ENCODE measurements at places on chromosomes 12 and 14.

GRCh38 chr14:78710963-78711362 is 540.8 kb downstream of the NRXN3 start:
- no peak for DNase-seq

GRCh38 chr12:19154686-19155085 is 25.2 kb downstream of the PLEKHA5 start:
- DNase-seq: no peak

GRCh38 chr12:124904306-124905098 is 9.9 kb downstream of the UBC start:
- DNase-seq: no peak

DNA sequence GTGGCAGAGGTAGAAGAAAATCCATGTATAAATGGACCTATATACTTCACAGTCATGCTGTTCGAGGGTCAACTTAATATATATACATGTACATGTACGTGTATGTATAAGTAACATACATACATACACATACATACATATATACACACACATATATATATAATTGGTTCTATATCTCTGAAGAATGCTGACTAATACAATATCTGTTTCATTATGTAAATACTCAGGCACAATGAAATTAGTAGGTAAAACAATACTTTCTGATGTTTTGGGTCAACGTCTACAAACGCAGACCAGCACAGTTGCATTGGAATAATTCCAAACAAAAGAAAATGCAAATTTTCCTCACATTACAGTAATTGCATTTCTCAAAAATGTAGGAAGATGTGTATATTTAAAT is 202.7 kb upstream of the DAAM1 start:
- no peak for DNase-seq

GRCh38 chr12:108043286-108043685 is 85.8 kb upstream of the WSCD2 start:
- no peak for DNase-seq

DNA sequence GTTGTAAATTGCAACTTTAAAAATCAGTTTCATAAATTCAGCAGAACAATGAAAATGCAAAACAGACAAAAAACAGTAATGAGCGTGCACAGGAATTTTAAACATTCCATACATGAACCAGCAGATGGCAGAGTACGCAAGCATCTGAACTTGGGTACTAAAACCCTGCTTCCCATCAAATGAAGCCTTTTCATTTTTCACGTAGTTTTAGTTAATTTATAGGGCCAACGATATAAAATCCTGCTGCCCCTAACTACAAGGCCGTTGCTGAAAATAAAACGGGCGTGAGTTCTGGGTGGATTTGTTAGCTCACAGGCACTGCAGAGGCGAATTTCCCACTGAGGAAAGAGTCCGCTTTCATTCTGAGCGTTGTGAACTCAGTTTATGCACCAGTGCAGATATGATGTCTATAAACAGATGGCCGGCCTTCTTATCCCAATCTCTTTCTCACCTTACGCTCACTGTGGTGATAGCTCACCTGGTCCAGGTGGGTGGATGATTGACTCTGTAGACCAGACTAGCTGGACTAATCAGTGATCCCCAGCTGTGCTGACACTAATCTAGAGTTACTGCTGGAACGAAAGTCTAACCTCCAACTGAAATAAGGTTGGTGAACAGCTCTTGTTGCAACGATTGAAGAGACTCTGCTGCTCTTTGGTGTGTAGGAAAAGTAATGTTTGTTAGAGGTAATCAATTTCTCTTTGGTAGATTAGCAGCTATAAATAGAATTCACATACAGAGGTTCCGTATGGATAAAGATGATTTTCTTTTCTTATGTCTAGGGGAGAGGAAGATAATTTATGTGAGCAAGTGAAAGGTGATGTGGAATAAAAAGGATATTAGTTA is 89.2 kb downstream of the PDZRN4 start:
- peak; percentile 24 for DNase-seq

GRCh38 chr12:25056011-25056410 is 107.1 kb upstream of the BCAT1 start:
- DNase-seq: no peak

DNA sequence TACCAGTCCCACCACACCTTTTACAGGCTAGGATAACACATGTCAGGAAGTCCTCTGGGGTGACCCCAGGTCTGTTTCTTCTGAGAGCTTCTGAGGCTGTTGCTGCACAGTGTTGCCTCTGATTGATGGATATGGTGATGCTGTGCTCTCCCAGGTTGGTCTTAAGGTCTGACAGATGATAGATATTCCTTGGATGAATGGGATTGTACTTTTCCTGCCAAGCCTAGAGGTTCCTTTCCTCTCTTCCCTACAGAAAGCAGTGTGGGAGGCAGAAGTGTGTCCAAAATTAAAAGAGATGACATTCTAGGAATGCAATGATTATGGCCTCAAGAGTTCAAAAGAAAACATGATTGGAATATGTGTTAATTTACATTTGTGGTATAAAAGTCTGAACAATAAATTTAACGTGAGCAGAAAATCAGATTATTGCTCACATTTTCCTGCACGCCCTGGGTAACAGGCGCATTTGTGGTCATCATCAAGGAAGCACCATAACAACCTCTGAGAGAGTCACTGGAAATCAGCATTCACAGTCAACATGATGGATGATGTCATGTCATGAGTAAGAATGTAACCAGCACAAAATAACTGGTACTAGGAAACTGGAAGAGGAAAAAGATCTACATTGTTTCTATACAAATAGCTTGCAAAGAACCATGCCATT is 73.7 kb downstream of the BBS10 start:
- no peak for DNase-seq

GRCh38 chr12:82583756-82584155 is 103.0 kb upstream of the TMTC2 start:
- no peak for DNase-seq

- DNase-seq: no peak
Measured at GRCh38 chr12:64452559-64453329, 824 bp downstream of the TBK1 start.

DNA sequence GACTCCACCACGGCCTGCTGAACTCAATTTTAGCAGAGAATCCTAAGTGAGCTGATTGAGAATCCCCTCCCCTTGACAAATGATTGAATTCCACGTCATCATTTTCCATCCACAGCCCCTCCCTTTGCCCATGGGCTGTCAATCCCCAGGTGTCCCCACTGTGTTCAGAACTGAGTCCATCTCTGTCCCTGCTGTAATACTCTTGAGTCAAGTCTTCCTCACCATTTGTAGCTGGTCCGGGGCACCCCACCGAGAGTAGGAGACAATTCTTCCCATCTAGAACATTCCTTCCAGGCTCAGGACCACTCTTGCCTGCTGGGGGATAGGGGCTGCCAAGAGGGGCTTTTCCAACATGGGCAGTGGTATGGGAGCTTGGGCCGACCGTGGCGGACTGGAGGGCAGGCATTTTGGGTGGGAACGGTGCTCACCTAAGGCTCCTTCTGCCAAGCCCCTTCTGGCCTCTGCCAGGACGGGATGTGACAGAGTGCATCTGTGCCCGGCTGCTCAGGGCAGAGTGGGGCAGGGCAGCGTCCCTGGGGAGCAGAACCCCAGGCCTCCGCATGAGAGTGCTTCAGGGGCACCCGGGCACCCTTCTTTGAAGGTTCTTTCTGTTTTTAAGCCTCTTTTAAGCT is 218.1 kb upstream of the RTL1 start:
- no peak for DNase-seq

DNA sequence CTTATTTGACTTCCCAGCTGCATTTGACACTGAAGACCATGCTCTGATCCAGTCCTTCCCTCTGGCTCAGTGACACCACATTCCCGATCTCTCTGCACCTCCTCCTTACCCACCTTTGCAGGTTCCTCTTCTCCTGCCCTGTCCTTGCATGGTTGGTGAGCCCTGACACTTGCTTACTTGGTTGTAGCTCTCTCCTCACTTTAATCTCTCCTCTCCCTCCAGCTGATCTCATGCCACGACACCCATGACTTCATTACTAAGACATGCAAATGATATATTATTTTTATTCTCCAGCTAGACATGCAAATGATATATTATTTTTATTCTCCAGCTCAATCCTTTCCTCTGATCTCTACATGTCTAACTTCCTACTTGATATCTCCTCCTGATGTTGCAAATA is at the start of gene SERPINA9:
Gene SERPINA9 (minus strand): TSS at position 175 of the 400 bp plus-strand sequence. CDS start 6,357 bp downstream, outside the sequence.
- DNase-seq: no peak

- no peak for DNase-seq
Measured at GRCh38 chr12:93578221-93578620, 5.7 kb downstream of the SOCS2 start.

GRCh38 chr12:5204271-5204670 is 160.6 kb downstream of the KCNA5 start:
- DNase-seq: no peak

- DNase-seq: no peak
Measured at GRCh38 chr12:54417712-54418440, 1.2 kb downstream of the ITGA5 start.

- DNase-seq: no peak
Measured at GRCh38 chr14:67746927-67747326, 45.2 kb downstream of the RDH12 start.

DNA sequence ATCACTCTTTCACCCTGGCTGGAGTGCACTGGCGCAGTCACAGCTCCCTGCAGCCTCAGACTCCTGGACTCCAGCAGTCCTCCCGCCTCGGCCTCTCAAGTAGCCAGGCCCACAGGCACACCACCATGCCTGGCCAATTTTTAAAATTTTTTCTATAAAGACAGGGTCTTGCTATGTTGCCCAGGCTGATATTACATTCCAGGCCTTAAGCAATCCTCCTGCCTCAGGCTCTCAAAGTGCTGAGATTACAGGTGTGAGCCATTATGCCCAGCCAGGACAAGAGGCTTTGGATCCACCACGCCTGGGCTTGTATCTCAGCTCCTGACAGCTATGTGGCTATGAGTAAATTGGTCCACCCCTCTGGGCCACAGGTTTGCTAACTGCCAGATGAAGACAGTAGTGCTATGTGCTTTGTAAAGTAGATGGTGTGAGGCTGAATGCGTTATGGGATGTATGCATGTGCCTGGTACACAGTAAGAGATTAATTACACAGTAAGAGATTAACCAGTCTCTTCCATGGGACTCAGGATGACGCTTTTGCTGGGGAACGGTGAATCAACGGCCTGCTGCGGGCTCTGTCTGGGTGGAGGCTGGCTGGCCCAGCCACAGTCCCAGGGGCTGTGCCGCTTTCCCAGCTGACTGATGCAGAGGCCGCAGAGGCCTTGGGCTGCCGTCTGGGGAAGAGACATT is 53.3 kb upstream of the NCOR2 start:
- DNase-seq: no peak
